ENCODE measurements at places on chromosomes 13 and 19.

DNA sequence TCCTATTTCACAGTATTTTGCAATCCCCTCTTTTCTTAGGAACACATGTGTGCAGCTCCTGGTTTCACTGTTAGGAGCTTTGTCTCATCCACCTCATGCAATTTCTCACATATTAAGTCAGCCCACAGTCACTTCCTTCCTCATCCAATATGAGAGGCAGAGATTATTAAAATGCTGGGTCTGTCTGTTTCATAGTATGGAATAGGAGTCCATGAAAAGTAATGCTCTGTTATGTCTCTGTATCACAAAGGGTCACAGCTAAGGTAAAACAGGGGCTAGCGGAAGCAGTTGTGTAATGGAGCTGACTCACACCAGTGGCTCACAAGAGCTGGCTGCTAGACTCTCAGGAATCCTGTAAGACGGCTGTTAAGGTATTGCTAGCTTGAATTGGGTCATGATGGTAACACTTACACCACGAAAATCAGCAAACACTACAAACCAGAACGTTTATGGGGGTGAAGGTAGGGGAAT lies 216.5 kb downstream of the EFNB2 start:
- H3K4me1 ChIP-seq = no peaks in the 10 kb centered on the region
- peak overlapping the region; percentile 54 for H3K27ac ChIP-seq
- H3K27me3 ChIP-seq = no peaks in the 10 kb centered on the region
- H3K4me3 ChIP-seq = no peak overlapping the region
- H3K36me3 ChIP-seq = no peaks in the 10 kb centered on the region
- peak; percentile 89 for DNase-seq

DNA sequence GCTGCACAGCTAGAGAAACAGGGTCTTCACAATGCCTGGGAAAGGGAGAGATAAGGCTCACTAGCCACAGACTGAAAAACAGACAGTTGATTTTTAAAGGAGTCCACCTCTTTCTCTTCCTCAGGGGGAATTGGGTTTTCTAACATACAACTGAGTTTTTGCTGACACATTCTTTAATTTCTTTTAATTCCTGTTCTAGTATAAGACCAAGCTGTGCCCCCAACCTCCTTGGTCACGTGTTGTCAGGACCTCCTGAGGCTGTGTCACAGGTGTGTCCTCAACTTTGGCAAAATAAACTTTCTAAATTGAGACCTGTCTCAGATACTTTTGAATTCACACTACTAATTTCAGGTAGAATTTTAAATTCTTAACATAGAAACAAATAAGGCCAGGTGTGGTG lies 12.1 kb upstream of the ZNF492 start:
- H3K27me3 ChIP-seq = no peaks in the 10 kb centered on the region
- no peak for DNase-seq
- H3K4me3 ChIP-seq = no peak overlapping the region
- no peaks in the 10 kb centered on the region for H3K36me3 ChIP-seq

GRCh38 chr13:71417205-71417604 lies 449.8 kb downstream of the DACH1 start:
- no peak overlapping the region for H3K27ac ChIP-seq
- no peak overlapping the region for H3K4me3 ChIP-seq
- DNase-seq = peak; percentile 11
- no peaks in the 10 kb centered on the region for H3K27me3 ChIP-seq
- H3K4me1 ChIP-seq = no peaks in the 10 kb centered on the region

- peak; percentile 62 for DNase-seq
- H3K27me3 ChIP-seq = no peaks in the 10 kb centered on the region
- no peak overlapping the region for H3K4me3 ChIP-seq
- H3K4me1 ChIP-seq = peaks cover 2% of the 10 kb centered on the region
- H3K27ac ChIP-seq = no peak overlapping the region
Observed at GRCh38 chr13:45807520-45808099, 43.9 kb downstream of the SIAH3 start.

DNA sequence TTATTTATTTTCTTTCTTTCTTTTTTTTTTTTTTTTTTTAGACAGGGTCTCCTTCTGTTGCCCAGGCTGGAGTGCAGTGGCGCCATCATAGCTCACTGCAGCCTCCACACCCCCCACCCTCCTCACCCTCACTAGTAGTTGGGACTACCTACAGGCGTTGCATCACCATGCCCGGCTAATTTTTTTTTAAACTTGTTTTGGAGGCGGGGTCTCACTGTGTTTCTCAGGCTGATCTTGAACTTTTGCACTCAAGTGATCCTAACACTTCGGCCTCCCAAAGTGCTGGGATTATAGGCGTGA lies 33.6 kb downstream of the GJA3 start:
- peak overlapping the region; percentile 70 for H3K4me3 ChIP-seq
- peaks cover 15% of the 10 kb centered on the region for H3K4me1 ChIP-seq
- no peak overlapping the region for H3K27ac ChIP-seq

GRCh38 chr19:47231215-47232054 lies 436 bp upstream of the BBC3 start:
- DNase-seq = peak; percentile 95
- peak overlapping the region; percentile 31 for H3K27ac ChIP-seq
- peak overlapping the region; percentile 95 for H3K4me3 ChIP-seq
- H3K4me1 ChIP-seq = peaks cover 42% of the 10 kb centered on the region
- peaks cover 3% of the 10 kb centered on the region for H3K36me3 ChIP-seq

- H3K4me1 ChIP-seq = peaks cover 7% of the 10 kb centered on the region
- peaks cover 44% of the 10 kb centered on the region for H3K36me3 ChIP-seq
- peak within 1 kb of the TSS; percentile 98 for H3K4me3 ChIP-seq
- peak; percentile 84 for DNase-seq
- no peaks in the 10 kb centered on the region for H3K27me3 ChIP-seq
Observed at GRCh38 chr13:113209336-113209758, at the start of gene CUL4A. Gene CUL4A, plus strand, starts transcription at chr13:113209613. Its CDS starts 15 bp downstream, at chr13:113209628.

DNA sequence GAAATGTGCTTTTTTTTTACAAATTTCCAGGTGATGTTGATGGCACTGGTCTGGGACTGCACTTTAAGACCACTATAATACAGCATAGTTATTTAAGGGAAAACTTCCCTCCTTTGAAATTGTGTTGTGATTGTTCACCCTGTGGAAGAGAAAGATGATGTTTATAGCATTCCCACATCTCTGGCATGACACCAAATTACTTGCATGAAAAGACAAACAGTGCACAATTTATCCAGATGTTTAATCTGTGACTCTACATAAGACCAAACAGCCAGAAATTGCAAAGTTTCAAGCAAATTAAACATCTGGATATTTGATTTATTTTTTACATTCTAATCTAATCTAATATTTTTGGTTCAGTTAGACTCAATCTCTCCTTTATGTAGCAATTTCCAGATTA lies 51.6 kb downstream of the UFM1 start:
- H3K27ac ChIP-seq = no peak overlapping the region
- H3K27me3 ChIP-seq = no peaks in the 10 kb centered on the region
- no peak for DNase-seq
- no peaks in the 10 kb centered on the region for H3K4me1 ChIP-seq

DNA sequence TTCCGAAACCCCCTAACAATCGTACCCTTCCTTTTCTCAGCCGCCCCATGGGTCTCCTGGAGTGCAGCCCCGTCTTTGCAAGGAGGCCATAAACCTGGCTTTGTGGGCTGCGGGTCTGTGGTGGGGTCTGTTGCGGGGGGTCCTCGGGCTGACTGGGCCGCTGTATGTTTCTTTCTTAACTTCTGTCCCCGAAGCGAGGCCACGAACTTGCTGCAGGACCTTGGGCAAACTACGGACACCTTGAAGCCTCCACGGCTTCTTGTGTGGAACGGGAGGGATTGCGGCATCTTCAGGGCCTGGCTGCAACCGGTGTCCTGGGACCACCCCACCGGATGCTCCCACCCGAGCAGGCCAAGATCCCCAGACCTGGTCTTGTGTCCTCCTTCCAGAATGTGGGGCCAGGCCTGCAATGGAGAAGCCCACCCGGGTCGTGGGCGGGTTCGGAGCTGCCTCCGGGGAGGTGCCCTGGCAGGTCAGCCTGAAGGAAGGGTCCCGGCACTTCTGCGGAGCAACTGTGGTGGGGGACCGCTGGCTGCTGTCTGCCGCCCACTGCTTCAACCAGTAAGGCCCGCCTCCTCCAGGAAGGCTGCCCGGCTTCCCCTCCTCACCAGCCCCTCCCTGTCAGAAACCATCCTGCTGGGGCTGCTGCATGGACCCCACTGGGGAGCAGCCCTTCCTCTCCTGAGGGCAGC lies 12.0 kb downstream of the TIMM13 start:
- no peak overlapping the region for H3K4me3 ChIP-seq
- no peak overlapping the region for H3K27ac ChIP-seq
- peaks cover 16% of the 10 kb centered on the region for H3K36me3 ChIP-seq
- H3K27me3 ChIP-seq = peaks cover 4% of the 10 kb centered on the region
- no peaks in the 10 kb centered on the region for H3K4me1 ChIP-seq
- no peak for DNase-seq

DNA sequence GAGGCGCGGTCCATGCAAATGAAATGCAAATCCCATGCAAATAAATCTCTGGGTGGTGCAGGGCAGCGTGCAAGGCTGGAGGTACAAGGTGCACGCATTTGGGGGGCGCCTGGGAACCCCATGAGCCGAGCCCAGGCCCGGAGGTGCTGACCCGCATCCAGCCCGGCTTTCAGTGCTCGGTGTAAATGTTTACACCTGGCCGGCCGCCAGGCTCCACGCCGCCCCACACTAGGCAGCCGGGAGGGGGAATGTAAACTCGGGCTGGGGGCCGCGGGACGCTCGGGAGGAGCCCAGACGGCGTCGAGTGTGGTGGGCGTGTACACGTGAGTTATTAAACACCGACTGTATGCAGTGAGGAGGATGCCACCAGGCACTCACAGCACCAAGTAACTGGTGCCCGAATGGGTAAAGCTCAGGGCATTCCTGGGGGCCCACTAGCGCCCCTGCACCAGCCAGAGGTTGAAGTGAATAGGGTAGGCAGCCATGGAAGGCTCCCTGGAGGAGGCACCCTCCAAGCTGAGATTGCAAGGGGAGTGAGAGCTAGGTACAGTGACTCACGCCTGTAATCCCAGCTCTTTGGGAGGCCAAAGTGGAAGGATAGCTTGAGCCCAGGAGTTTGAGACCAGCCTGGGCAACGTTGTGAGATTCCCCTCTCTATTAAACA lies 17.2 kb downstream of the FUT6 start:
- no peak overlapping the region for H3K4me3 ChIP-seq
- H3K4me1 ChIP-seq = peaks cover 11% of the 10 kb centered on the region
- H3K27ac ChIP-seq = no peak overlapping the region
- H3K27me3 ChIP-seq = peaks cover 28% of the 10 kb centered on the region

GRCh38 chr13:37409756-37410155 lies 188.8 kb downstream of the POSTN start:
- DNase-seq = no peak
- no peaks in the 10 kb centered on the region for H3K36me3 ChIP-seq
- no peaks in the 10 kb centered on the region for H3K27me3 ChIP-seq
- no peak overlapping the region for H3K27ac ChIP-seq
- H3K4me3 ChIP-seq = no peak overlapping the region

GRCh38 chr13:94859811-94860210 lies 147.5 kb upstream of the SOX21 start:
- H3K4me1 ChIP-seq = no peaks in the 10 kb centered on the region
- no peak for DNase-seq
- no peak overlapping the region for H3K27ac ChIP-seq
- peaks cover 8% of the 10 kb centered on the region for H3K27me3 ChIP-seq
- no peak overlapping the region for H3K4me3 ChIP-seq

- H3K27me3 ChIP-seq = no peaks in the 10 kb centered on the region
- H3K27ac ChIP-seq = no peak overlapping the region
- H3K36me3 ChIP-seq = no peaks in the 10 kb centered on the region
- H3K4me1 ChIP-seq = no peaks in the 10 kb centered on the region
Observed at GRCh38 chr19:53511933-53512374, 26.0 kb upstream of the ZNF331 start.

DNA sequence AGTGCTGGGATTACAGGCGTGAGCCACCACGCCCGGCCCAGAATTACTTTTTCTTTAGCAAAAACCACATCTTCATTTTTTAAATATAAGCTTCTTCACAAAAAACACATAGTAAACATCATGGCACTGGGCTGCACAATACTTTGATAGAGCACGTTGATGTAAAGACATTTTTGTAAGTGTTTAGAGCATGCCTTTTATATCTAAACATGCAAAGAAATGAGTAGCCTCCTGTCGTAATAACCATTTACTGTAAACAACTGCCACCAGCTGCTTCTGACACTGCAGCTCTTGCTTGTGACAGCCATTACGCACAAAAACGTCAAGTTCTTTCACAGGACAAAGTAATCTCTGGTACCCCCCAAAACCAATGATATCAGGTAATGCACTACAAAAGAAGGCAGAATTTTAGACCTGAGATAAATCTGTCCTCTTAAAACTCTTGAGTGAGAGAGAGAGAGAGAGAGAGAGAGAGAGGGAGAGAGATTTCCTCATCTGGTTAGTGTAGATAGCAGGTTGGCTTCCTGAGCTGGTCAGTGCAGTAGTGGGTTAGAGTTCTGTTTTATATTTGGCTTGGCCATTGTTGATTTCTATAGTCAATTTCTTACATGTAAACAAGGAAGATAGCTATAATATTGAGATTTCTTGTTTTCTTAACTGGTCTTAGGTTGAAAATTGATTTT lies 6.7 kb upstream of the ZNF548 start:
- peaks cover 8% of the 10 kb centered on the region for H3K36me3 ChIP-seq
- DNase-seq = peak; percentile 29
- H3K27ac ChIP-seq = no peak overlapping the region
- no peak overlapping the region for H3K4me3 ChIP-seq
- no peaks in the 10 kb centered on the region for H3K4me1 ChIP-seq

DNA sequence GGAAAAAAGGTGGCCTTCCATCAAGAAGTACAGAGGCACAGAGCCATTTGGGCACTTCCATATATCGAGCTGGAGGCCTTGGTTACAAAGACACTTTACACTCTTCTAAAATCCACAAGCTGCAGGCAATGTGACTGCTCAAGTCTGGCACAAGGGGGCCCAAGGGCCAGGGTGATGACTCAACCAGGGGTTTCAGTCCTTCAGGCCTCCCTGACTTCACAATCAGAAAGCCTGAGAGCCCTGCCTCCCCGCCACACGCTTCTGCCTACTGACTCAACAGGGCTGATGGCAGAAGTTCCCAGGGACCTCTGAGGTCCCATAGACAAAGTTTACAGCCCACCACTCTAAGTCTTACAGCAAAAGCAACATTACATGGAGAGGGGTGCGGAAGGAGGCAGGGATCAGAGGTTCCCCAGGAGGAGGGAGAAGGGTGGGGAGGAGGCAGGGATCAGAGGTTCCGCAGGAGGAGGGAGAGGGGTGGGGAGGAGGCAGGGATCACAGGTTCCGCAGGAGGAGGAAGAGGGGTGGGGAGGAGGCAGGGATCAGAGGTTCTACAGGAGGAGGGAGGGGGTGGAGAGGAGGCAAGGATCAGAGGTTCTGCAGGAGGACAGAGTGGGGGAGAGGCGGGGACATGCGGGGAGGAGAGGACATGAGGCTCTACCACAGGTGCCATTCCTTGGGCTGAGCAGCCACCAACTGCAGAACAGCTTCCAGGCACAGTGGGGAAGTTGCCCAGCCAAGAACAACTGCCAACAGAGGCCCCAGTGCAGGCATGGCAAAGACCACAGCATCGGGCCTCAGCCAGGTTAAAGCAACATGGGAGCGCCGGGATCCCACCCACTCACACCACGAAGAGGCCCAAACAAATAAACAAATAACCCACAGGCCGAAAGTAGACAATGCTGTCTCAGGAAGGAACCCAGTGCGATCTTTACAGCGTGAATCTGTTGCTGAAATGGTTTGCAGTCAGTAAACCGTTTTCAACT lies 52.0 kb downstream of the SLC7A1 start:
- H3K4me3 ChIP-seq = no peak overlapping the region
- DNase-seq = peak; percentile 85
- H3K36me3 ChIP-seq = peaks cover 35% of the 10 kb centered on the region
- no peaks in the 10 kb centered on the region for H3K27me3 ChIP-seq
- H3K27ac ChIP-seq = no peak overlapping the region

GRCh38 chr19:43371909-43372308 lies 18.4 kb downstream of the CD177 start:
- H3K4me3 ChIP-seq = no peak overlapping the region
- DNase-seq = no peak
- no peak overlapping the region for H3K27ac ChIP-seq
- no peaks in the 10 kb centered on the region for H3K36me3 ChIP-seq
- no peaks in the 10 kb centered on the region for H3K4me1 ChIP-seq
- H3K27me3 ChIP-seq = peaks cover 12% of the 10 kb centered on the region

All from mesenchymal stem cell (in vitro differentiated cells and primary cell).